ENCODE measurements at places on chromosomes 11 and 22. TPM values are rescaled to one million over a fixed set of nuclear protein-coding genes. Genes with fewer than 3 reads are reported as not detected.

- no peak for DNase-seq
Observed at GRCh38 chr11:6357222-6357621, 33.1 kb upstream of the SMPD1 start.

GRCh38 chr22:16932577-16932976, 75.4 kb downstream of the GAB4 start:
- DNase-seq, result no peak

Gene MUC6
- total RNA-seq, result not detected

Gene UCP3
- 6.6 TPM for total RNA-seq

GRCh38 chr22:33519071-33519973, 401.0 kb downstream of the LARGE1 start:
- no peak for DNase-seq

Gene TOP3B
- total RNA-seq, result 59.3 TPM

Gene DBX1
- not detected for total RNA-seq

DNA sequence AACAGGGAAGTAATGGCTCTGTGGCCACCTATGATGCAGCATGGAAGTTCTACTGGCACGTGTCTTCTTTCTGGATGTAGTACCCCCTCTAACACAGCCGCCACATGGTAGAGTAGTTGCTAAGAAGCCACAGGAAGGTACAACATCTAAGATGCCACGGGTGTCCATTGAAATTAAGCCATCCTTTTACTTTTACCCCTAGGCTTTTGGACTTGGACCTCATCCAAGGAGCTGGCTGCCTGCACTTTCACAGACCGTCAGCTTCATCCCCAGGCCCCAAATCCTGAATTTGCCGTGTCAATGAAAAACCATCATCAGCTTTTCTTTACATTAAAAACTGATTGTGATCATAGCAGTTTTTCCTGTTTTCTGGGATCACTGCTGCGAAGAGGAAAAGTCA, 102.4 kb downstream of the RPL27A start:
- no peak for DNase-seq

- no peak for DNase-seq
Observed at GRCh38 chr11:124861670-124862069, 3.6 kb upstream of the ROBO3 start.

DNA sequence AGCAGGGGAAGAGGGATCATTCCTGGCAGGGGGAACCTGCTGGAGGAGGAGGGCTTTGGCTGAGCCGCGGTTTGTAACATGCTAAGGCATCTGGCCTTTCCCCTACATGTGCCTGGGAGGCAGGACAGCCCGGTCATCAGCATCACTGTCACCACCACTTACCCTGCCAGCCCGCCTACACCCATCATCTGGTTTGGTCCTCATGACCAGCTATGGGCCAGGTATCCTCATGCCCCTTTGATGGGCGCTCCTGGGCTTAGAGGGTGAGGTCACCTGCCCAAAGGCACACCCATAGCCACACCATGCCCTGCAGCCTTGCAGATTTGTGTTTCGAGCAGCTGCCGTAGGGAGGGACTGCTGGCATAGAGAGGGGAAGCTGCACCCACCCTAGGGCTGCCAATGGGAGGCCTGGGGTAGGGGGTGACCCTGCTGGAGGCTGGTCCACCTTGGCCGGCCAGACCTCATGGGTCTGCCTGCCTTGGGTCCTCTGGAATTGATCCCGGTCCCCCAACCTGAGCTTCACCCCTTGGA, 2.6 kb downstream of the MRGPRF start:
- no peak for DNase-seq

Measured in T-cell (primary cell).